ENCODE measurements at places on chromosomes 13 and 19.
A peak's percentile ranks its signal among the peaks of the same experiment; 100 is the strongest.

GRCh38 chr19:3033595-3034405, 4.7 kb upstream of the TLE2 start:
- no peak for DNase-seq

GRCh38 chr19:16031872-16032200, 44.5 kb upstream of the TPM4 start:
- no peak for DNase-seq

GRCh38 chr13:34108410-34108809, 290.5 kb downstream of the RFC3 start:
- DNase-seq: no peak

DNA sequence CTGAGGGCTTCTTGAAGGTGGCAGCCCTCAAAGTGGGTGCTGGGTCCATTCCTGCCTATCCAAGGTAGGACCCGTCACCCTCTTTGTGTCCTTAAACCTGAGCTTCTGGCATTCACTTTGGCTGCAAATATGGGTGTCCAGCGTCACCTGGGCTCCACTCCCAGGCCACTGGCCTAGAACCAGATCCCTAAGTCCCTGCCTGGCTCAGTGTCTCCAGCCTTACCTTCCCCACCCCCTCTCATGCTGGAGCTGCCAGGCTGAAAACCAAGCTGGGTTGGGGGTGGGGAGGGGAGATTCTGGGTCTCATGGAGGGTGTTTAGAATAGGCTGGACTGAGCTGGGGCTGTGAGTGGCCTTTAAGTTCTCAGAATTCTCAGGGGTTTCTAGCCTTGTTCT, 12.4 kb downstream of the PDE4A start:
- DNase-seq: no peak

- no peak for DNase-seq
These were observed 741 bp downstream of the PLEKHF1 start for GRCh38 chr19:29665826-29666577.

DNA sequence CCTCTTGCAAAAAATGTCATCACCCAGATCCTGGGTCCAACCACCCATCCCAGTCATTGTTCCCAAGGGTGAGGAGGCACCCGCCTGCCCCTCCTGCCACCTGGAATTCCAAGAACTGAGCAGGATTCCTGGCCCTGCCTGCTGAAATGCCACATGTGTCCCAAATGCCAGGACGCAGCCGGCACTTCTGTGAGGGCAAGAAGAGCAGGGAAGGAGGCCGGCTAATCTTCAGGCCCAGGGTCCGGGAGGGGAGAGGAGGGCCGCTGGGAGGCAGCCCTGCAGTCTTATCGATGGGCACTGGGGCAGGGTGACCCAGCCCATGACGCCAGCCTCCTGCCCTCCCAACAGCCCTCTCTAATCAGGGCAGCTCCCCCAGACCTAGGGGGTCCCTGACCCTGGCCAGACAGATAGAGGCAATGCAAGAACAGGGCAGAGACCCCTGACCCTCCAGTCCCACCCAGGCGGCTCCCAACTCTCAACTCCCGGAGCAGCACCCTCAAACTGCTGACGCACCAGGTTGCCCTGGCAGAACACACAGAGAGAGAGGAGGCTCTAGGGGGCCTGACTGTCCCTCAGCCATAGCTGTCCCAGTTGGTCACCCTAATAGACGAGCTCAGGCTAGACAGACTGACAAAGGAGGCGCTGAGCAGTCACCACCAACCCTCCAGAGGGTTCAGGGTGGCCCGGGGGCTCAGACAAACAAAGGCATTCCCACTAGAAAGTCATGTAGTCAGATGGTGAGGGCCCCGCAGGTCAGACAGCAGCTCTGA, 1.5 kb downstream of the MFSD12 start:
- DNase-seq: no peak

- no peak for DNase-seq
These were observed 430.3 kb downstream of the EFNB2 start for GRCh38 chr13:106105153-106105552.

GRCh38 chr19:6736169-6736916, 1.0 kb downstream of the GPR108 start:
- DNase-seq: peak; percentile 68

DNA sequence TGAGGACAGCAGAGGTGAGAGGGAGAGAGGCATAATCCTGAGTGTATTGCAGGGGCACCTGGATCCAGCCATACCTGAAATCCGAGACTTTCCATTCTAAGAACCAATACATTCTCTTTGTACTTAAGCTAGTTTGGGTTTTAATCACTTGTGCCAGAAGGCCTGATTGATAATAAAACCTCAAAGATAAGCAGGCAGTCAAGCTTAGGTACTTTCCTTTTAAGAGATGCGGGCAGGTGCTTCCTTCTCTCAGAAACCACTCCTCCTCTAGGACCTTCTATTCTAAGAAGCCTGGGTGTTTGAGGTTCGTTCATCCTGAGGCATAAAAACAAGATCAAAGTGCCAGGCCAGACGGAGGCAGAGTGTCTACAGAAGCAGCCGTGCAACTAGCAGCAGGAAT, 22.2 kb downstream of the FAM187B start:
- peak; percentile 55 for DNase-seq

DNA sequence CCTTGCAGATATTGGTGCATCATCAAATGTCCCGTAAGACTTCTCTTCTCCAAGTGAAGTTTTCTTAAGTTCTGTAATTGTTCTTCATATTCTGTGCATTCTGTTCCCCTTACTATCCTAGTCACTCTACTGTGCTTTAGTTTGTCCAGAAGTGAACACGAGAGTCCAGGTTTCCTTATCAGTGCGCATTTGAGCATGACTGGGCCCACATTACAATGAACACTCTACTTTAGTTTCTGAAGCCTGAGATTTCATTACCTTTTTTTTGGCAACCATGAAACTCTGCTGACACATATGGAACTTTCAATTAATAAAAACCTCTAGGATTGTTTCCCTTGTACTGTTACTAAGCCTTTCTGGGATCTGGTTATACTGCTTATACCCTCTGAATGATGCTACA, 270.0 kb downstream of the KCNRG start:
- DNase-seq: no peak
